ENCODE measurements at places on chromosomes 11 and 22.

DNA sequence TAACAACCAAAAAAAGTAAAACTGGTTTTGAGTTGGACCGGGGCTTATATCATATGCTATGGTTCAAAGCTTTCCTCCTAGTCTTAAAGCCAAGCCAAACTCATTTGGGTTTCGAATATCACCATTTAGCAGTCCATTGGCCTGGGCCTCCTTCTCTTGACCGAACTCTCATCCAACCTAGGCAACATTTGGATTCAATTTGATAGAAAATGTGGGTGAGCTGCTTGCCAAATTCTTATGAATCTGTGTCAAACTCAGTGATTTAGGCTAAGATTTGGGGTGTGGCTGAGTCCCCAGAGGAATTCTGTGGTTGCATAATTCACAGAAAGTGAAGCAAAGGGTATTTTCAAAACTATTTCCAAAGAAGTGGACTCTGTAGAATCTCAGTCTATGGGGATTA is 83.7 kb downstream of the BLID start:
- DNase-seq = no peak

DNA sequence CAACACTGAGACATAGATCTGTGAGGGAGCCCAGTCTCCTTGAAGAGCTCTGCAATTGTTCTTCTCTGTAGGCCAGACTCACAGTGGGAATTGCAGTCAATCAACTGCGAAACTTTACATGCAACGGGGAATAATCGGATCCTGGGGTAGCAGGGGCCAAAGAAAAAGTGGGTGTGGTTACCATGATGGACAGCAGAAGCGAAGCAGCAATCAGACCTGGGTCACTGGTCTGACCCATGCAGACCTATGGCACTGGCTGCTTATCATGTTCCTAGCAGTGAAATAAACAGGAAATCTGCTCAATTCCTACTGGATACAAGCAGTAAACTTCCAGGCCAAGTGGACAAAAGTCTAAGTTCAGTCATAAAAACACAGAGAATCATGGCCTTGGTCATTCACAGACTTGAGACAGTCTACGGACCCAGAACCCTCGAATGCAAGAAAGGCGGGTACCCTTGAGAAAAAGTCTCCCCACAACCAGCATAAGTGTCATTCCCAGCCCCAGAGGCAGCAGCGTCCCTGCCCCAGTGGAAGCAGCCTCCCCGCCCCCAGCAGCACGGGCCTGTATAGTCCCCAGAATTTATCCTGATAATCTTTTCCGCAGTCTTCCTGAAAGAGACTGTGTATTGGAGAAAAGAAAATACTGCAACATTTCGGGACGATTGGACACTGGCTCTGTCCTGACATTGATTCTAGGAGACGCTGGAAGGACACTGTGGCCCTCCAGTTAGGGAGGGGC is 34.6 kb downstream of the ASCL2 start:
- no peak for DNase-seq

DNA sequence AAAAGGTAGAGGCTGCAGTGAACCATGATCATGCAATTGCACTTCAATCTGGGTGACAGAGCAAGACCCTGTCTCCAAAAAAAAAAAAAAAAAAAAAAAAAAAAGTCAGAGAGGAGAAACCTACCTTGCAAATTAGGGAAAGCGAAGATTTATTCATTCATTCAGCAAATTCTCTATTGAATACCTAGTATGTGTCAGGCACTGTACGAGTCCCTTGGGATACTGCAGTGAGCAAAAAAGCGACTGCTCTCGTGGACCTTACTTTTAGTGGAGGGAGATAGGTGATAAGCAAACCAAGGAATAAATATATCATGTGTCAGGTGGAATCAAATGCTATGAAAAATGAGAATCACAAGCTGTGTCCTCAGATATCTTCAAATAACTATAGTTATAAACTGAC is 101.3 kb downstream of the STIM1 start:
- DNase-seq = no peak

DNA sequence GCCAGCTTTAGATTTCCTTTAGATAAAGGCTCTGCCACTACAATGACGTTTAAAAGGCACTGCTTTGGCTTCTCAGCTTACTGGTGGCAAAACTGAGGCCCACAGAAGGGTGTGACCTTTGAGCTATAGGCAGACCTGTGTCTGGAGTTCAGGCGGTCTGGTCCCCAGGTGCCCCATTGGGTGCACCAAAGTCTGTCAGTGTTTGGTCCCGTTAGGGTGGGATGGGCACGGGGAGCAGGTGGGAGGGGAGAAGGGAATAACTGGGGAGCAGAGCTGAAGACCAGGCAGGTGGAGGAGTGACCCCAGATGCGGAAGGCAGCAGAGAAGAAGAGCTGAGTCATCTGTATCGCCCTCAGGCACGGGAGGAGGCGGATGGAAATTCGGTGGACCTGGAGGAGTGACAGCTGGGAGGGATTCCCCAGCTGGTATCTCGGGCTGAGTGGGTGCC is 45.3 kb upstream of the GCAT start:
- DNase-seq = no peak

DNA sequence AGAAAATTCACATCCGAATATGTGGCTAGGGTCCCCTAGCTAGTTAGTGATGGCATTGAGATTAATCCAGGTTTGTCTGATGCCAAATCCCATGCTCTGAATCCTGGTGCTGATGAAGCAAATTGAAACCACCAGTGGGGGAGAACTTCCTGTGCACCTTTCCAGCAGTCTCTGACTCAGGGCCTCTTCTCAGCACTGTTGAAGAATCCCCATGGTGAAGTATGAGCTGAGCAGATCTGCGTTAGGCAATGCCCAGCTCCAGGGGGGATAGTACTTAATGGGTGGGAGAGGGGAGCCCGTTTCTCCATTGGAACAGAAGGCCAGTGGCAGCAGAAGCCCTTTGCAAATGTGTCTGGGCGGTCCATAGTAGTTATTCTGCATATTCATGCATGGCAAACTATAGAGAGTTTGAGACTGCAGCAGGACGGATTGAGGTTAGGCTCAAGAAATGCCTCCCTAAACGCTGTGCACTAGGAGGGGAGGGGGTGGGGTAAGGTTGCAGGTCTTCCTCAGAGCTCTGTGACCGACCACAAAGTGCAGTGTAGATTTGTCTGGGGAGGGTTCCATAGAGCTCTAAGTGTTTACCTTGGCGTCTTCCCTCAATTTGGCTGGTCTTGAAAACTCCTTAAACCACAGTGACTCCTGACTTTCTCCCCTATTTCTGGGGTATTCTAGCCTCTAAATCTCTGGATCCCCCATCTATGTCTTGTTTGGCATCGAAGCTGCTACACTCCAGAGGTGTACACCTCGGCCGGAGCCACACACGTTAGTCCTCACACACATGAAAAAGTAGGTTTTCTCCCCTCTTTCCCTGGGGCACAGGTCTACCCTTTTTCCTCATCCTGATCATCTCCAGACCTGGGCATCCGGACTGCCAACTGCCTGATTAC is 4.8 kb downstream of the POU2F3 start:
- DNase-seq = no peak

- no peak for DNase-seq
Measured at GRCh38 chr11:104765401-104766095, 132.7 kb downstream of the CASP12 start.

All from suppressor macrophage treated with lipopolysaccharide for 4 hours (primary cell).